ENCODE measurements at places on chromosomes 5 and 9. TPM values are rescaled to one million over a fixed set of nuclear protein-coding genes. Genes with fewer than 3 reads are reported as not detected.

DAB2 gene
- total RNA-seq = 8.8 TPM

F12 gene
- 8.5 TPM for total RNA-seq

GFI1B gene
- not detected for total RNA-seq

MORN5 gene
- not detected for total RNA-seq

SLC22A4 gene
- total RNA-seq = 3.4 TPM

PCDHGB4 gene
- total RNA-seq = 10.2 TPM

SPINK5 gene
- total RNA-seq = not detected

GRCh38 chr5:112895682-112896081 is 26.3 kb downstream of the REEP5 start:
- no peak for DNase-seq

DNA sequence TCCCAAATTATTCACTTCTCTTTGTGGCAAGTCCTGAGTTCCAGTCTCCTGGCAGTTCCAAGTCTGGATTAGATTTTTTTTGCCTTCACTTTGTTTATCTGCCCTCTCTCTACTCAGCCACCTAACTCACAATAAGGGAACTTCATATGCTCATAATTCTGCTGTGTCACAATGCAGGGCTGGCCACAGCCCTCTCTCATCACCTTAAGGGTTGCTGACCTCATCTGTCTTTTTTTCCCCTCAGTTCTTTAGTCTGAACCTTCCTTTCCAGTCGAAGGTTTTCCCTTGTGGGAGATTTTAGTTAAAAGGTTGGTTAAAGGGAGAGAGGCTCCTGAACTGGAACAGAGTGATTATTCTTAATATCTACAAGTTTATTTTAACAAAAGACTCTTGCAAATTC is 4.1 kb downstream of the BAG1 start:
- DNase-seq = no peak

- DNase-seq = peak; percentile 36
Observed at GRCh38 chr9:122498883-122499288, 11.7 kb upstream of the OR1J2 start.

DNA sequence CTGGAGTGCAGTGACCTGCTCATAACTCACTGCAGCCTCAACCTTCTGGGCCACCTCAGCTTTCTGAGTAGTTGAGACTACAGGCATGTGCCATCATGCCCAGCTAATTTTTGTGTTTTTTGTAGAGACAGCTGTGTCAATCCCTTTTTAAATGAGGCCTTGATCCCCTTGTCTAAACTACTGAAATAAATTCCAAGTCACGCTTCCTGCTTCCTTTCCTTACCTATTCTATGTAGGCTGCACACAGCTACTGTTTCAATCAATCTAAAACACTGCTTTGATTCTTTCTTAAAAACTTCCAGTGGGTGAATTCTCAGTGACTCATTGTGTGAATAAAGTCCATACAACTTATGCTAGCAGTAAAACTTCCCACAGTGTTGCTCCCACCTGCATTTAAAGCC is 2.9 kb upstream of the C7 start:
- peak; percentile 38 for DNase-seq

GRCh38 chr5:180411948-180412347 is 58.8 kb upstream of the GFPT2 start:
- DNase-seq = no peak

GRCh38 chr9:98342098-98342819 is 86.8 kb upstream of the TBC1D2 start:
- no peak for DNase-seq

- DNase-seq = peak; percentile 3
Observed at GRCh38 chr5:118233606-118234005, 754.7 kb downstream of the DTWD2 start.

GRCh38 chr9:126692041-126692758 is 78.5 kb downstream of the LMX1B start:
- no peak for DNase-seq

DNA sequence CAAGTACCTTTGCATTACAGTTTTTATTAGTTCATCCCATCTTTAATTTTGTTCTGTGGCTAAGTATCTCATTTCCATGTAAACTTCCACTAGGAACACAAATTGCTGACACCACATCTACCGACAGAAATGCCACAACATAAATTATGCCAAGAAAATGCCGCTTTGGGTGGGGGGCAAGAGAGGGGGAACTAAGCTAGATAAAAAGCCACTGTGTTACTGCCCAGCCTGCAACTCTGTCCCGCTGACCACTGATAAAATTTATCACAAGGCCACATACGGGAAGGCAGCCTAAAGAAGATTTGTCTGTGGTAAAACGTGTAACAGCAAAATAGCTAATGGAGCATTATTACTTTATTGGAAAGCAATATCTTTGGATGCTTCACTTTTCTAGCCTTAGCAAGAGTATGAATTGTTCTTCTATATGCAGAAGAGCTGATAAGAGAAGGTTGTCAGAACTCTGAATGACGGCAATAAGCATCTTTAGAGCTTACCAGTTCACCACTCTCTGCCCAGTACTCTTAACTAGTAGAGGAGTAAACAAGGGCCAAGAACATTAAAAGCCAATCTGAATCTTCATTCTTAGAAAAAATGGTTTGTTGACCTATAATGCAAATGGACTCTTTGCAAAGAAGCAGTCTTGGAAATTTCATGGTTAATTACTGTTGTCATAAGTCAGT is 172.2 kb upstream of the MEF2C start:
- DNase-seq = no peak

DNA sequence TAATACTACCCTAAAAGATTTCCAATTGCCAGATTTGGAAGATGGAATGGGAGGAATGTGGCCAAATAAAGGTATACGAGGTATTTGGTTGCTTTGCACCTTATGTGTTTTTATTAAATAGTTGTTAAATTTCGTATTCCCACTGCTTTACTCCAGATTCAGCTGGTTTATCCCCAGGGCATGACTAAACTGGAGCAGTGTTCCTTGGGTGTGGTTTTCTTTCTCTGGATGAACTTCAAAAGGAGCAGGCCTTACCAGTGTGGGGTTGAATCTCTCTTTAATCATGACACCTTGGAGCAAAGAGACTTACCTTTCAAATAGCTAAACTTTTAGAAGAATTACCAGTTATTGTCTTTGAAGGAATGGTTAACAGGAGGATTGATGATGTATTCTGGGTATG is 121.7 kb upstream of the BNC2 start:
- DNase-seq = no peak

DNA sequence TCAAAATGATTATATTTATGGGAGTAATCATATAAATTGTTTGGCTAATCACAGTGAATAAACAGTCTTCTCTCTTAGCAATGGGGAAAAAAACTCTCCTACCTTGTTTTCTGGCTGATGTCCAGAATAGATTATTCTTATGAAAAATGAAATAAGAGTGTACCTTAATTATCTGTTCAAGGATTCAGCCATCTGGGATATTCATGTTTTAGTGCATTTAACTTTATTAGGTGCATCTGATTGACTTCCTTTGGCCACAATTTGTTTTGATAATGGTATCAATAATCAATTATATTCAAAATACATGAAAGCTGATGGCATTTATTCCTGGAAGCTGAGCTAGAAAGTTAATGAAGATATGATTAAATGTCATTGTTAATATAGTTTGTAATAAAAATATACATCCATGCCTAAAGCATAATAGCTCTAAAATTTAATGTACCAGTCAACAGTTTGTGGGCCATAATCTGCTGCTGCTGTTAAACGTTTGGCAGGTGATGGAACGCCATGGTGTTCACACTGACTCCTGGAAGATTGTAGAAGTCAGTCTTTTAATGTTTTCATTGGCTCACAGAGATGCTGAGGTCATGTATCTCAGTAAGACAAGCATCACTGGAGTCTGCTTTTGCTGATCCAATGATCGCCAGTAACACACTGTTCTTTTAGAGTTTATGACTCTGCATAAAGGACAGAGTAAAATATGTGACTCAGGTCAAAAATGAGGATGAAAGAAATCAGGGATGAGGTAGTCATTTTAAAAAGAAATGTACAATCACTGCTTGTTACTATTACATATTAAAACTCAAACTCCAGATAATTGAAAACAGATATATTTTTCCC is 105.8 kb downstream of the ISL1 start:
- DNase-seq = no peak

GRCh38 chr9:31608881-31609280 is 775.6 kb upstream of the ACO1 start:
- DNase-seq = no peak

- DNase-seq = no peak
Observed at GRCh38 chr5:113390224-113390623, 44.6 kb downstream of the TSSK1B start.

Measured in HT1080 (cell line).